ENCODE measurements at places on chromosomes 4 and X. TPM values are rescaled to one million over a fixed set of nuclear protein-coding genes. Genes with fewer than 3 reads are reported as not detected.
A peak's percentile ranks its signal among the peaks of the same experiment; 100 is the strongest.

DNA sequence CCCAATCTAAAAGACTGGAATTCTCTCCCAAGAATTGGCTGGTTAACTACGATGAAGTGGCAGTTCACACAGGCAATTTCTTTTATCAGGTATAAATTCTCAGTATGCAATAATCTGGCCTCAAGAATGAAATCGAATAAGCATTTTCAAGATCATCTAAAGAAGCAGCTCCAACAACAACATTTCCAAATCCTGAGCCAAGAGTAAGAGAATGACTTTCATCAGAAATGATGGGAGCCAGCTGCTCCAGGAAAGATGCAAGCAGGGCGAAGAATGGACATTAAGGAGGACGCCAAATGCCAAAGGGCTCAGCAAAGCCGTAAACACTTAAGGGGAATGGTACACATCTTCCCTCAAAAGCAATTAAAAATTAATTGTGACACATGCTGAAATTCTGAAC is 12.0 kb downstream of the ADAMTS3 start:
- no peak for DNase-seq
- no peaks in the 10 kb centered on the region for H3K4me1 ChIP-seq
- no peaks in the 10 kb centered on the region for H3K36me3 ChIP-seq
- no peak overlapping the region for H3K4me3 ChIP-seq
- no peak overlapping the region for H3K27ac ChIP-seq

DNA sequence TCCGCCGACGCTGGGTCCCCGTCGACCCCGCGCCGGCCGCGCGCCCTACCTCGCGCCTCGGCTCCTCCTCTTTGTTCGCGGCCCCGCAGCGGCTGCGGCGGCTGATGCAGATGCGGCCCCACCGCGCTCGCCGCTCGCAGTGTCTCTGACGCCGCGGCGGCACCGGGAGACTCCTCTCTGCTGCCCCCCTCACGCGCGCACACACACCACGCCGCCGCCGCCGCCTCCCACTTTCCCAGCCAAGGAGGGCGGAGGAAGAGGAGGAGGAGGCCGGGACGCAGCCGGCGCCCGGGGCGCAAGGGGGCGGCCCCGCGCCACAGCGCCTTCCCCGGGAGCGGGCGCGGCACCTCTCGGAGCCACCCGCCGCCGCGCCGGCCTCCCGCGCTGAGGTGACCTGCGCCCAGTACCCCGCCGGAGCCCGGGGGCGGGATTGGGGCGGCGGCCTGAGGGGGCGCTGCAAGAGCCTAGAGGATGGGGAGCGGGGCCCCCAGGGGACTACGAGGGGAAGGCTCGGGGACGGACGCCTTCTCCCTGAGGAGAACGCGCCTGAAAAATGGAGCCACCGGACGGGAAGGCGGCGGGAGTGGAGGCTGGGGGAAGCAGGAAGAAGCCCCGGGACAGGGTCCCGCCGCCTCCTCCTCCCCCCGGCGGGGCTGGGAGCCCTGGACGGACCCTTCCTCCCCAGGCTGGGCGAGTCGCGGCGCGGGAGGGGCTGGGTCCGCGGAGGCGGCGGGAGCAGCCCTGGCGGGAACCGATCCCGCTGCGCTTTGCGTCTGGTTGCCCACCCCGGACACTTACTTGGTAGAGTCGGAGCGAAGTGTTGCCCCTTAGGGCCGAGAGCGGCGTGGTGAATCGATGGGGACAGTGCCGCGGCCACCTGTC is at the start of gene SH3RF1:
Gene SH3RF1 (minus strand): TSS at position 147 of the 882 bp plus-strand sequence. CDS start 1,744 bp downstream, outside the sequence.
- peak; percentile 93 for DNase-seq
- peaks cover 40% of the 10 kb centered on the region for H3K4me1 ChIP-seq
- peak within 1 kb of the TSS; percentile 85 for H3K4me3 ChIP-seq
- H3K27me3 ChIP-seq: no peaks in the 10 kb centered on the region

GRCh38 chrX:113529426-113530013 is 688.9 kb upstream of the AMOT start:
- H3K4me1 ChIP-seq: no peaks in the 10 kb centered on the region
- H3K27me3 ChIP-seq: no peaks in the 10 kb centered on the region
- no peak overlapping the region for H3K27ac ChIP-seq
- no peak overlapping the region for H3K4me3 ChIP-seq
- no peak for DNase-seq
- no peaks in the 10 kb centered on the region for H3K36me3 ChIP-seq

DNA sequence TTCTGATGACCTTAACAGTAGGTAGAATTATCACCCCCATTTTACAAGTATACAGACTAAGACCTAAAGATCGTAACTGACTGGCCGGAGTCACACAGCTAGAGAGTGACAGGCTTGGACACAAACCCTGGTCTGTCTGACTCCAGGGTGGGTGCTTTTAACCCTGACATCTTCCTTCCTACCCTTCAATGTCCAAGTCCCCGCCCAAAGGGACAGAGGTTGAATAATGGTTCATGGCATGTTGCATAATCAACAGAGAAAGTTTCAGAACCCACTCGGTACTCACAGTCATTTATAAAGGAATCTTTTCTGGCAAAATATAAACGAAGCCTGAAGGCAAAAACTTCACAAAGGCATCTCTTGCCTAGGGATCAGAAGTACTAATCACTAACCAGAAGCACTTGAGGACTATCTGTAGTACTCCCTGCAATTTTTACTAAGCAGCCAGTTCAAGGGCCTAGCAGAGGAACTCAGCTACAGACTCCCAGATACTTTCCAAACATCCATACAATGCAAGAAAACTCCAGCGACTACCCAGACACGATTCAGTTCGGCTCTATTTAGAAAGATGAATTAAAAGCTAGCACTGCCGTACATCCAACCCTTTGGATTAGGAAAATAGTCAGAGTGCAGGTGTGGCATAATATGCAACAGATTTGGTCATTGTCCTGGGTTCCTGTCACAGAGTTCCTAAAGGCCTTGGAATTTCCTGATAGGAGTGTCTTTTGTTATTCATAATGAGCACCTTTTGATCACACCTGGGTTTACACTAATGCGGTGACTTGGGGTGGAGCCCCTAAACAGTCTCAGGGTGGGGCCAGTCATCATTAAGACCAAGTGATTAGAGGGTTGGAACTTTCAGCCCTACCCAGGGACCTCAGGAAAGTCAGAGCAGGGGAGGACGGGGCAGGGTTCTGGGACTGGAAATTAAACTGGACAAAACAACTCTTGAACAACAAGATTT is 44.0 kb downstream of the RELL1 start:
- DNase-seq: no peak
- H3K4me3 ChIP-seq: no peak overlapping the region
- no peaks in the 10 kb centered on the region for H3K4me1 ChIP-seq
- peaks cover 6% of the 10 kb centered on the region for H3K36me3 ChIP-seq

- no peaks in the 10 kb centered on the region for H3K36me3 ChIP-seq
- no peak for DNase-seq
- H3K4me3 ChIP-seq: no peak overlapping the region
- no peak overlapping the region for H3K27ac ChIP-seq
Observed at GRCh38 chr4:10963958-10964703, 279.6 kb upstream of the CLNK start.

DNA sequence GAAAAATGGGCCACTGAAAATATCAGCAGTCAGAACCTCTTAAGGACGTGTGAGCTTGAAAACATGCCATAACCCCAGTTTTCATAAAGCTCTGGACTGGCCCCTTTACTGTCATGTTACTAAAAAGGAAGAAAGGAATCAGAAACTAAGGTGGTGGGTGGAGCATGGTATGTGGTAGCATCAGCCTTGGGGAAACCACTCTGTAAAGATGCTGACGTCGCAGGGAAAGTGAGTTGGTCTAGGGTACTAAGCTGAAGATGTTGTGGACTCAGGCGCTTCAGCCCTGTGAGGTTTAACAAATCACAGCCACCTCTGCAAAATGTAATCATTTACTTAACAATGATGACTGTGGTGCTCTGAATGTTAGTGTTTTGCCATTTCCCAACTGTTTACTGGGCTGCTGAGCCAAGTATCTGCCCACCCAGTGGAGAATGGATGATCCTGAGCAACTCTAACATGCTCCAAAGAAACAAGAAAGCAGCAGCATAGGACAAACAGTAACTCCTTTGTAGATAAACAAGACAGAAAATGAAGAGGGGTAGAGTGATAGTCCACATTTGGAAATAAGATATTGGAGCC is 33.4 kb downstream of the C4orf54 start:
- H3K27ac ChIP-seq: no peak overlapping the region
- no peaks in the 10 kb centered on the region for H3K36me3 ChIP-seq
- no peak for DNase-seq
- no peak overlapping the region for H3K4me3 ChIP-seq

Gene PCYT1B
- not detected for total RNA-seq

GRCh38 chrX:130524476-130525194 is 122.8 kb downstream of the RBMX2 start:
- H3K4me1 ChIP-seq: no peaks in the 10 kb centered on the region
- no peak overlapping the region for H3K4me3 ChIP-seq
- H3K27me3 ChIP-seq: no peaks in the 10 kb centered on the region
- no peaks in the 10 kb centered on the region for H3K36me3 ChIP-seq
- DNase-seq: no peak
- no peak overlapping the region for H3K27ac ChIP-seq

- H3K27me3 ChIP-seq: no peaks in the 10 kb centered on the region
- DNase-seq: no peak
- H3K36me3 ChIP-seq: no peaks in the 10 kb centered on the region
- no peaks in the 10 kb centered on the region for H3K4me1 ChIP-seq
Observed at GRCh38 chr4:41985151-41985550, 3.6 kb downstream of the DCAF4L1 start.

Gene TCEAL6
- not detected for total RNA-seq

- H3K4me3 ChIP-seq: no peak overlapping the region
- H3K4me1 ChIP-seq: no peaks in the 10 kb centered on the region
- no peak for DNase-seq
- H3K36me3 ChIP-seq: no peaks in the 10 kb centered on the region
Observed at GRCh38 chr4:36675436-36675835, 394.0 kb downstream of the DTHD1 start.

GRCh38 chr4:165540206-165540830 is 161.5 kb downstream of the CPE start:
- no peak overlapping the region for H3K4me3 ChIP-seq
- no peak overlapping the region for H3K27ac ChIP-seq
- no peaks in the 10 kb centered on the region for H3K27me3 ChIP-seq

Data from SJSA1 (cell line).